Right lung (tissue), 10 donors: ENCODE measurements at places on chromosomes 3 and 15. TPM values are rescaled to one million over a fixed set of nuclear protein-coding genes. Genes with fewer than 3 reads are reported as not detected.

GRCh38 chr15:95953032-95953431 is 377.5 kb upstream of the NR2F2 start:
- no peak for DNase-seq

GRCh38 chr3:23971684-23972083 is 26.6 kb downstream of the NR1D2 start:
- DNase-seq = no peak

GRCh38 chr3:177388209-177388608 is 190.9 kb upstream of the TBL1XR1 start:
- no peak for DNase-seq

GRCh38 chr3:110767838-110768237 is 303.8 kb upstream of the NECTIN3 start:
- DNase-seq = no peak

ADAMTS17 gene
- polyA plus RNA-seq = 2.8 TPM

AGBL1 gene
- 0.10 TPM for polyA plus RNA-seq

GRCh38 chr3:100125161-100125938 is 11.0 kb upstream of the FILIP1L start:
- DNase-seq = no peak

- no peak for DNase-seq
These were observed 1.6 kb downstream of the NR2F2 start for GRCh38 chr15:96331945-96332636.

DNA sequence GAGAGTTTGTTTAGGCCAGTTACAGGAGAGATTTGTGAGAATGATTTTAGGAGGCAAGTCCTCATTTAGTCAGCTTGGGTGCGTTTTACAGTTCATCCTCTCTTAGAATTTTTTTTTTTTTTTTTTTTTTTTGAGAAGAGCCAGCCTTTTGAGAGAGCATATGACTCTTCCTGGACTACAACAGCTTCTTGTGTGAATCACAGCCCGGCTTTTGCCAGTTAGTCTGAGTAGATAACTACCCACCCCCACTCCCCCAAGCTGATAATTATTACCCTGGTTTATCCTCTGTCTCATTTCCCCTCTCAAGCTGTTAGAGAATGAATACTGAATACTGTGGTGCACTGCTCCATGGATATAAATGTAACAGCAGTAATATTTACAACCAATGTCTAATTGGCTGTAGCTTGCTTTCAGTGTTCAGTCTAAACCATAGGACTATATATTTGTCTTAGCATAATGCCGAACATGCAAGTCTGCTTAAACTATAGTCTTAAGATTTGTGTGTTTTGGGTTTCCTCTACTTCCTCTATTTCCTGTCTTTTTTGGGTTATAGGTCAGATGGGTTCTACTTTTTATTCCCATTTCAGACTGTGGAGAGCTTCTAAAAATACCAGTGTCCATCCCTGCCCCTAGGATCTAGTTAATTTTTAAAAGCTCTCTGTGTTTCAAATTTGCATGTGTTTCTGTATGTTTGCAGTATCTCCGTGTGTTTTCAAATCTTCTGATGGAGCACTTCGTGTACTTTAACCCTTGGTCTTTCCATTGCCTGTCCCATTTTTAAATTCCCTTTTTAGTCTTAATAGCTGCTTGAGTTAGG is 8.0 kb downstream of the CHD2 start:
- DNase-seq = no peak

EFHB gene
- polyA plus RNA-seq = 5.6 TPM

RAB27A gene
- 36.1 TPM for polyA plus RNA-seq

IREB2 gene
- polyA plus RNA-seq = 71.8 TPM

- no peak for DNase-seq
These were observed 4.4 kb upstream of the IRAK2 start for GRCh38 chr3:10160346-10160745.

DNA sequence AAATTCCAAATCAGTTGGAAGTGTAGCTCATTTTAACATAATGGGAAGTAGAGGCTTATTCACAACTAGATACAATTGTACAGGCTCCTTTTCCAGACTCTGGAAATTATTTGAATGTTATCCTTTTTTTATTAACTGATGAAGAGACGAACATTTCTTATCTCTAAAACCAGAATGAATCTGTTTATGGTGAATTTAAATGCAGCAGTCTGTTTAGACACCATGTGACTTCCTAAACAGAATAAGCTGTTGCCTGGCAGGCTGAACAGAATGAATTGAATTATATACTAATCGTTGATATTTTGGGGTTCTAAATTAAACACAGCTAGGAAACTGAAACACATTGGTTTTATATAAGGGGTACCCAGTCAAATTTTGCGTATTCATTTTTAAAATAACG is 4.0 kb downstream of the SEC61A1 start:
- no peak for DNase-seq

- DNase-seq = peak; percentile 70
These were observed 299.4 kb upstream of the RORA start for GRCh38 chr15:61528581-61528910.

- no peak for DNase-seq
These were observed 434.5 kb upstream of the RGMA start for GRCh38 chr15:93523481-93523880.

PRR20G gene
- polyA plus RNA-seq = not detected

DNA sequence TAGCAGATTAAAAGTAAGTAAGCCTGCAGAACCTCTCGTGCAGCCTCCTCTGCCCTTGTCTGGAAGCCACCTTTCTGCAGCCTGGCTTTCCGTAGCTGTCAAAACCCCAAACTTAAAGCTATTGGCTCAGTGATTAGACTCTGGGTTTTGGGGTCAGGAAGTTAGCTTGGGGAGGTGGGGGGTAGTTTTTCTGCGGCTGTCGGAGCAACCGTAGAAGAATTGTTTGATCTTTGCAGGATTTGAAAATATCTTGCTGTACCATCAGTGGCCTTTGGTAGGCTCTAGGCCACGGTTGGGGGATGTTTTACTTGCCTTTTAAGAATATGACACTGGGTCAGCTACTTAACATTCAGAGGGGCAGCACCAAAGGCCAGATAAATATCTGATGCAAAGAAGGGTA is 88.4 kb upstream of the RASGRP1 start:
- DNase-seq = no peak

PLD1 gene
- polyA plus RNA-seq = 2.8 TPM

DNA sequence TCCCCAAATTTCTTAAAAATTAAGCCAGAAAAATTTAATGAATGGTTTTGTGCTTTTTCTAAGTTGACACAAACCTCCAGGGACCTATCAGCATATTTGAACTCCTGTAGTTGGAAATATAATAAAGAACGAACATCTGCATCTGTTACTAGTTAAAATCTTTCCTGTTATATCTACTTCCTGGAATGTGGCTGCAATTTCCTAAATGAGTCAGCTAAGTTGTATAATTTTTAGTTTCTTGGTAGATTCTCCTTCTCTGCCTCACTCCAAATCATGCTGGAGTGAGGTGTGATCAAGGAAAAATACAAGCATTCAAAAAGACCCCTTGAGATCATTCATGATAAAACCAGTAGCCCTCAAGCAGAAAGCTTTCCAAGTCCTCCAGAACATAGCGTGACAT is 106.2 kb upstream of the MCTP2 start:
- DNase-seq = no peak

DNA sequence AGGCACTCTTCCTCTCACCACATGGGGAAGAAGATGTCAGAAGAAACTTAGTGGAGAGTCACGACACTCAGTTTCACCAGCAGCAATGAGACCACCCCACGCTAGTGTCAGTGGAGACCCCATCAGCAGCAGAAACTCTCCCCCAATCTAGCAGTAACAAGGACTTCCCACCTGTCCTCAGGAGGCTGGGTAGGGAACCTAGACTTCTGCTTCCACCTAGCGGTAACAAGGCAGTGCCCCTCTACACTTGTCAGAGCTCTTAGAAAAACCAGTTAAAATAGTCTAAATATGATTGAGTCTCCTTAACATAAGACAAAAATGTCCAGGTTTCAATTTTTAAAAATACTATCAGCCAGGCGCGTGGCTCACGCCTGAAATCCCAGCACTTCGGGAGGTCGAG is 57.3 kb downstream of the TRAT1 start:
- no peak for DNase-seq

- DNase-seq = no peak
These were observed 143.1 kb downstream of the WDR76 start for GRCh38 chr15:43969802-43970375.

ATP1B3 gene
- polyA plus RNA-seq = 111 TPM

RPL22L1 gene
- 65.4 TPM for polyA plus RNA-seq

- DNase-seq = peak; percentile 53
These were observed 74.5 kb downstream of the BFSP2 start for GRCh38 chr3:133474251-133474801.

CYP1A2 gene
- polyA plus RNA-seq = 0.44 TPM

SLC2A2 gene
- not detected for polyA plus RNA-seq

MOBP gene
- polyA plus RNA-seq = 0.24 TPM

- DNase-seq = no peak
These were observed 84.3 kb downstream of the SHQ1 start for GRCh38 chr3:72763751-72764440.

LTK gene
- 2.9 TPM for polyA plus RNA-seq

- peak; percentile 66 for DNase-seq
These were observed 168.8 kb upstream of the TLE3 start for GRCh38 chr15:70266412-70267121.

DNA sequence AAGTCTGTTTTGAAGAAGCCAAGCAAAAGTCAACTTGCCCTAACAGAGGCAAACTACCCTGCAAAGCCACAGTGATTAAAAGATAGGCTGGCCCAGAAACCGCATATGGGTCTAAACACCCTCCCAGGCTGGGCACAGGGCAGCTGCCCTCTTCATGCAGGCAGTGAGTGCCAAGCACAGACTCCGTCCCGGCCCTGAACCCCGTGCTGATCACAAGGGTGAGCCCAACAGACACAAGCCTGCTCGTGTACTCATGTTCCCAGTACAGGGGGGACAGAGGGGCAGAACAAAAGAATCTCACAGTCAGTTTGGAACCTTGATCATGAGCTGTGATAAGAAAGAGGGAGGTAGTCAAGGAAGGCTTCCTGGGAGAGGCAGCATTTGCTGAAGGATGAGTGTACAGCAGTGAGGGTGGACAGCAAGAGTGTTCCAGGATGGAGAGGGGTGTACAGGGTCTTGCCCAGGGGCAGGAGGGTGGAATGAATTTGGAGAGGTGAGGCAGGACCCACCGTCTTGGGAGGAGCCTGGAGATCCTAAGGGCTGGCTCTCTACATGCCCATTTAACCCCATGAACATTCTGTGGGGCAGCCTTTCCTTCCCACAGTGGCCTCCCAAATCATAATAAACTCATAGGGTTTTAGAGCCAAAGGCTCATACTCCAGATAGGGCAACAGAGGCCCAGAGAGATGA is 43.2 kb upstream of the PRR23E start:
- no peak for DNase-seq

ANKUB1 gene
- 0.58 TPM for polyA plus RNA-seq

DNA sequence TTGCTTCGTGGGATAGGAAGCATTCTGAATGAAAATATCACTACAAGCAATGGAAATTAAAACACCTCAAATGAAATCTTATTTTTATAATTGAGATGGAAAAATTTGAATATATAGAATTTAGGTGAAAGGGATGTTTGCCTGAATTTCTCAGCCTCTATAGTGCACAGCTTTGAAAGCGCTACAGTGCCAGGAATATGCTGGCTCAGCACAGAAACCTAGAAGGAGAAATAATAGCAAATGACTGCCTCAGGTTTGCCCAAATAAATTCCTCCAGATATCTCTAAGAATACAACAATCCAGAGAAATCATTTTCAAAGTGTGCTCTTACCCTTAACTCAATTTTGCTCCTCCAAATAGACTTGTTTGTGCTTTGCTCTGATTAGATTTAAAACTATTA is 141.1 kb upstream of the ZNF385D start:
- DNase-seq = no peak

- no peak for DNase-seq
These were observed 7.2 kb downstream of the LIPC start for GRCh38 chr15:58438956-58439355.

TGM5 gene
- 0.09 TPM for polyA plus RNA-seq

ALDH1L1 gene
- 0.28 TPM for polyA plus RNA-seq

- no peak for DNase-seq
These were observed 5.2 kb upstream of the NANOGP8 start for GRCh38 chr15:35090104-35090807.

GRCh38 chr15:95192923-95193322 is 961.6 kb downstream of the MCTP2 start:
- DNase-seq = no peak

DNA sequence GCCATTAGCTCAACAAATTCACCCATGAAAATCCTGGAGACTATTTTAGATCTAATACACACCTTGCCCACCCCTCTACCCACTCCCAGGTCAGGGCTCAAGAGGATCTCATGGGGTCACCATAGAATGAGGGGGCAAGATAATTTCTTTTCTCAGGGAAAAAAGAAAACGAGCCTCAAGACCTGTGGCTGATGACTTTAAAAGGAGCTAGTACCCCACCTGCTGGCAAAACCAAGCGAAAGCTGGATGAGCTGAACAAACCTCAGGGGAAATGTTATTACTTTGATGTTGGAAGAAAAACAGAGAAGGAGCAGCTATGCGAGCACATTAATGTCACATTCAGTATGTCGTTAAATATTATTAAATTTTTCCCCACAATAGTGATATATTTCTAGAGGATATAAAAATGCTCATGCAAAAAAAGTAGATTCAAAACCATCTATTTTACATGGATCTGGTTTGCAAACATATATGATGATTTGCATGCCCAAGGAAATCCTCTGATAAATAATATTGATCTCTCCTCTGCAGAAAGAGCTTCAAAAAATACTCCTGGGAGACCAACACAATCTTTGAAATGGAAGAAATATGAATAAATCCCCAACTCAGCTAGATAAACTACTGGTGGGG is 37.7 kb downstream of the PLD1 start:
- no peak for DNase-seq

GRCh38 chr3:154602241-154602640 is 172.3 kb upstream of the GPR149 start:
- DNase-seq = no peak

DNA sequence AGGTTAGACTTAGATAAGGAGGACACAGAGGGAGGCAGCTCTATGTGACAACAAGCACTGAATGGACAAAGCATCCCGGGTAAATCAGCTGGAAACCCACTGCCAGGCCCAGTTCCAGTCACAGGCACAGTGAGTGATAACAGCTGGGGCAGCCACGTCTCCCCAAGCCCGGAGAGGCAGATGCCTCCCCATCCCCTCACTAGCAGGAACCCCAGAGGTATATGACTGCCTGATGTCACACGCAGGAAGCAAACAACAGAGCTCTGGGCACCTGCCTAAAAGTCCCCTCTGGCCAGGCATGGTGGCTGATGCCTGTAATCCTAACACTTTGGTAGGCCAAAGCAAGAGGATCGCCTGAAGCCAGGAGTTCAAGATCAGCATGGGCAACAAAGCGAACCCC is 18.2 kb downstream of the C15orf62 start:
- no peak for DNase-seq
